Osteoblast (primary cell): ENCODE measurements at places on chromosomes 11 and 22. TPM values are rescaled to one million over a fixed set of nuclear protein-coding genes. Genes with fewer than 3 reads are reported as not detected.

GRCh38 chr11:91047882-91048281 lies 825.0 kb upstream of the CHORDC1 start:
- H3K27me3 ChIP-seq: no peaks in the 10 kb centered on the region
- DNase-seq: no peak
- H3K27ac ChIP-seq: no peak overlapping the region

- peak overlapping the region; percentile 19 for H3K27ac ChIP-seq
- DNase-seq: peak; percentile 83
- H3K4me1 ChIP-seq: no peaks in the 10 kb centered on the region
- H3K27me3 ChIP-seq: no peaks in the 10 kb centered on the region
- H3K36me3 ChIP-seq: no peaks in the 10 kb centered on the region
- no peak overlapping the region for H3K4me3 ChIP-seq
Measured at GRCh38 chr11:47992959-47993820, 12.8 kb downstream of the PTPRJ start.

- H3K4me3 ChIP-seq: no peak overlapping the region
- peaks cover 17% of the 10 kb centered on the region for H3K4me1 ChIP-seq
- DNase-seq: peak; percentile 75
- peak overlapping the region; percentile 64 for H3K27ac ChIP-seq
- no peaks in the 10 kb centered on the region for H3K27me3 ChIP-seq
- H3K36me3 ChIP-seq: no peaks in the 10 kb centered on the region
Measured at GRCh38 chr11:32213223-32213622, 122.3 kb downstream of the RCN1 start.

DNA sequence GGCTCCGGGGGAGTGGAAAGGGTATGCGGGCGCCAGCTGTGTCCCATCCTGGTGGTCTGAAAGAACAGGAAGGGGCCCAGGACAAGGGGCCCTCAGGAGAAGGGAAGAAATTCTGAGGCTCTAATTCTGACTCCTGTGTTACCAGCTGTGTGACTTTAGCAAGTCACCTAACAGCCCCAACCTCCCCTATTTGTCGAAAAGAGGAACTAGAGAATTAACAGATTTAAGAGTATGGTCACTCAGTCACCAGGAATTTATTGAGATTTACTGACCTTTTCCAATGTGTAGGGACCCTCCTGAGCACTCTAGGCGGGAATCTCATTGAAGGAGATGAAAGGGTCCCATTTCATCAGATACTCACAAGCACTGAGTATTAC lies 14.6 kb downstream of the RPS6KA4 start:
- H3K27ac ChIP-seq: no peak overlapping the region
- H3K4me3 ChIP-seq: no peak overlapping the region
- H3K36me3 ChIP-seq: peaks cover 8% of the 10 kb centered on the region
- no peaks in the 10 kb centered on the region for H3K27me3 ChIP-seq
- peak; percentile 73 for DNase-seq

DNA sequence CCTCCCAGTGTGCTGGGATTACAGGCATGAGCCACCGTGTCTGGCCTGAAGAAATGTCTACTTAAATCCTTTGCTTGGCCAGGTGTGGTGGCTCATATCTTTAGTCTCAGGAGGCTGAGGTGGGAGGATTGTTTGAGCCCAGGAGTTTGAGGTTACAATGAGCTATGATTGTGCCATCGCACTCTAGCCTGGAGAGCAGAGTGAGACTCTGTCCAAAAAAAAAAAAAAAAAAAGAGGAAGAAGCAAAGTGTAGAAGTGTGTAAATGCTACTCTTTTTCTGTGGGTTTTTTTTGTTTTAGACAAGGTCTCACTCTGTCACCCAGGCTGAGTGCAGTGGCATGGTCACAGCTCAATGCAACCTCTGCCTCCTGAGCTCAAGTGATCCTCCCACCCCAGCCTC lies 6.4 kb upstream of the ATG16L2 start:
- H3K27me3 ChIP-seq: no peaks in the 10 kb centered on the region
- no peak overlapping the region for H3K4me3 ChIP-seq
- DNase-seq: no peak
- H3K27ac ChIP-seq: peak overlapping the region; percentile 82
- peaks cover 17% of the 10 kb centered on the region for H3K36me3 ChIP-seq

DNA sequence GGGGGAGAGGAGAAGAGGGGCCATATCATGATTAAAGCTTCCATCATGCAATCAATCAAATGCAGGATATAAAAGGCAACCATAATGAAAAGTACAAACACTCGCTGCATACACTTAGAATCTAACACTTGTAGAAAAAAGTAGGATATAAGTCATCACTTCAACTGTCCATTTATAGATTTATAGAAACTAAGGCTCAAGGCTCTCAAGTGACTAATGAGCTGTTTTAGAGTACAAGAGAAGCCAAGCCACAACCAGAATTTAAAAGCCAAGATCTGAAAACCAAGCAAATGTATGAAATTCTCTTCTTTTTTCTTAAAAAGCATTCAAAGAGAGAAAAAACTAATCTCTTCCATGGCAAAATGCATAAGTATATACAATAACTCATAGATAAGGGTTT lies 160.2 kb upstream of the BLID start:
- H3K4me1 ChIP-seq: no peaks in the 10 kb centered on the region
- no peak for DNase-seq
- H3K36me3 ChIP-seq: no peaks in the 10 kb centered on the region
- peaks cover 23% of the 10 kb centered on the region for H3K27me3 ChIP-seq
- H3K27ac ChIP-seq: no peak overlapping the region
- H3K4me3 ChIP-seq: no peak overlapping the region

- H3K4me3 ChIP-seq: no peak overlapping the region
- H3K27me3 ChIP-seq: peaks cover 15% of the 10 kb centered on the region
- peaks cover 14% of the 10 kb centered on the region for H3K4me1 ChIP-seq
- DNase-seq: no peak
Measured at GRCh38 chr11:120566176-120566575, 54.6 kb downstream of the GRIK4 start.

DNA sequence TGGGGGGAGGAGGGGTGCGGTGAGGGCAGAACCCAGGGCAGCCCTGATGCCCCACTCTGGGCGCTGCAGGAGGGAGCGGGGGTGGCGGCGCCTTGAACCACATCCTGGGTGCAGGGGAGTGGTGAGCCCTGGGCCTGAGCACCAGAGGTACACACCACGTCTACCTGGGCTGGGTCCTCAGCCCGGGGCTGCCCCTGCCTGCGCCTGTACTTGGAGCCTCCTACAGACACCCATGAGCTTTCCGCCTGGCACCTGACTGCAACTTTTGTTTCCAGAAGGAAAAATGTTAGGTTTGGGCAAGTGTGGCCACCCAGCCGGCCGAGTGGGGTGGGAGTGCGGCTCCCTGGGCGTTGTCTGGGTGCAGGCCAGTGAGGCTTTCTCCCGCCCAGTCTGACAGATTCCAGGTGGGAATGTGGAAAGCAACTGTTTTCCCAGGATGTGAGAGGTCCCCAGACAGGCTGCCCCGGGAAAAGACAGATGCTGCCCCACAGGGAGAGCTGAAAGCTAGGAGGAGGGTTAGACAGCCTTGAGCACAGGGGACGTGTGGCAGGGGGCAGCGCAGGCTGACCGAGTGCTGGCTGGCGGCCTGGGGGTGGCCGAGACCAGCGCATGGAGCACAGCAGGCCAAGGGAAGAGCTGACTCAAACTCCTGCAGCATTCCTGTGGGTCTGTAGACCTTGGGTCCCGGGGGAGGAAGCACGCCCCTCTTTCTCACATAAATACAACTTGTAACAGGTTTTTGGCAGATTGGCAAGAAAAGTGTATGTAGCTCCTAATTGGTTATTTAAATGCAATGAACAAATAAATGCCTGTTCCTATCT lies 44.1 kb downstream of the GNB1L start:
- no peaks in the 10 kb centered on the region for H3K36me3 ChIP-seq
- no peak overlapping the region for H3K27ac ChIP-seq
- DNase-seq: peak; percentile 99
- no peaks in the 10 kb centered on the region for H3K27me3 ChIP-seq
- H3K4me1 ChIP-seq: peaks cover 8% of the 10 kb centered on the region

GRCh38 chr22:21446128-21446826 lies 20.9 kb upstream of the TMEM191C start:
- H3K27ac ChIP-seq: no peak overlapping the region
- no peaks in the 10 kb centered on the region for H3K36me3 ChIP-seq
- no peak for DNase-seq
- H3K4me1 ChIP-seq: no peaks in the 10 kb centered on the region
- H3K4me3 ChIP-seq: no peak overlapping the region

DNA sequence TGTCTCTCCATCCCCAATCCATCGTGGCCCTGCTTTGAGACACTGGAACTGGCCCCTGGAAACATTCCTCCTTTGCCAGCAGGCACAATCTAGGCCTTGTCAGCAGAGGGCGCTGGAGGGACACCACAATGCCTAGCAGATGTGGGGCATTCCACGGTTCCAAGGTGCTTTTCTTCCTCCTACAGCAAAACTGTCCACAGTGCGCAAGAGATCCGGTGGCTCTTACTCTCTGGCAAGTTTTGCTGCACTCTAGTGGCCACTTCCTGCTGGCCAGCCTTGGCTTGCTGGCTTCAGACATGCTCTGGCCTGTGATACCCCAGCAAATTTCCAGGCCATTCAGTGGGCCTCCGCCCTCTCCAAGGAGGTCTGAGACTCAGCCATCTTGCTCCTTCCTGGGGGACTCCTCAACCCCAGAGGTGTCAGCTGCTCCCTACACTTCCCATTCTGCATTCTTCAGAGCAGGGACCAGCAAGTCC lies 17.1 kb upstream of the RBM4B start:
- no peak overlapping the region for H3K27ac ChIP-seq
- H3K27me3 ChIP-seq: no peaks in the 10 kb centered on the region
- H3K4me3 ChIP-seq: no peak overlapping the region
- DNase-seq: peak; percentile 100
- H3K4me1 ChIP-seq: no peaks in the 10 kb centered on the region

GRCh38 chr11:113553915-113554314 lies 78.7 kb upstream of the DRD2 start:
- H3K4me3 ChIP-seq: no peak overlapping the region
- no peaks in the 10 kb centered on the region for H3K27me3 ChIP-seq
- H3K27ac ChIP-seq: peak overlapping the region; percentile 31
- DNase-seq: no peak

- DNase-seq: no peak
- no peak overlapping the region for H3K27ac ChIP-seq
- peaks cover 22% of the 10 kb centered on the region for H3K36me3 ChIP-seq
- H3K27me3 ChIP-seq: no peaks in the 10 kb centered on the region
- H3K4me1 ChIP-seq: no peaks in the 10 kb centered on the region
Measured at GRCh38 chr11:27489092-27489491, 16.5 kb upstream of the LGR4 start.

DNA sequence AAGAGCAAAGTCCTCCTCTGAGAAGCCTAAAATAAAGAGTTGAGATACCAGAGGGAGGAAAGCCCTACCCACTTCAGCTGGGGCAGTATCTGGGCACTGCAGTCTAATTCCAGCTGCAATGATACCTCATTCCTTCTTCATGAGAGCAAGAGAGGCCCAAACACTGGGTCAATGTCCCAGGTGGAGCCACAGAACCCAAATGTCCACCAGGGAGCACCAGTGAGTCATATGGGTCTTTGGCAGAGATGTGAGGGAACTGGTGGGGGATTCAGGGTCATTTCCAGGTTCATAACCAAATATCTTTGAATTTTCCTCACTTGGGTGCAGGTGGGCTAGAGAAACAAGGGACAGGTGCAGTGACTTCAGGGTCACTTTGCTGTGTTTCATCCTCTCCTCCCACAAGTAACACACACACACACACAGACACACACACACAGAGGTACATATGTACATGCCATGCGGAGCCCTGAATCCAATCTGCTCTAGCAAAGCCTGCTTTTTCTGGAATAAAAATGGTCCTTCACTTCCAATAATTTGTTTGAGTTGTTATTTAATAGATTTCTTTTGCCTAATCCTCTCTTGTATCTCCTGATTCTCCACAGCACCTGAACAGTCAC lies 585.4 kb downstream of the SOX6 start:
- H3K27me3 ChIP-seq: peaks cover 2% of the 10 kb centered on the region
- DNase-seq: no peak
- H3K36me3 ChIP-seq: no peaks in the 10 kb centered on the region

- no peak for DNase-seq
- no peaks in the 10 kb centered on the region for H3K27me3 ChIP-seq
- no peaks in the 10 kb centered on the region for H3K4me1 ChIP-seq
- H3K27ac ChIP-seq: no peak overlapping the region
Measured at GRCh38 chr11:22635689-22636088, 10.1 kb upstream of the FANCF start.

- H3K4me3 ChIP-seq: no peak overlapping the region
- no peaks in the 10 kb centered on the region for H3K4me1 ChIP-seq
- no peaks in the 10 kb centered on the region for H3K27me3 ChIP-seq
- DNase-seq: no peak
- H3K36me3 ChIP-seq: no peaks in the 10 kb centered on the region
- H3K27ac ChIP-seq: no peak overlapping the region
Measured at GRCh38 chr11:9075556-9075955, 15.8 kb downstream of the SCUBE2 start.

DNA sequence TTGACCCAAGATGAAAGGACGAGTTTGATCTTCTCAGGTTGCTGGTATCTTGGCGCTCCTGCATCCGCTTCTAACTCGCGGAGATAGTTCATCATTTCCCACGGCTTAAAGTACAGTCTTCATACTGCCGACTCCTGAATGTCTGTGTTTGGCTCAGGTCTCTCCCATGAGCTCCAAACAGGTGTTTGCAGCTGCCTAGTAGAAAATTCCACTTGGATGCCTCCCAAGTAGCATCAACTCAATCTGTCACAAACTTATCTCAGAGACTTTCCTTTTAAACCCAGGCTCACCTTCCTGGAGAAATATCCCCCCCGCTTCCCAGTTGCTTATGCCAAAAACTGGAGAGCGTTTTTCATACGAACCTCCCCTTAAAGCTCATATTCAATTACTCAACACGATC lies 986.5 kb downstream of the TBC1D22A start:
- DNase-seq: no peak
- no peaks in the 10 kb centered on the region for H3K27me3 ChIP-seq
- no peak overlapping the region for H3K27ac ChIP-seq
- H3K4me3 ChIP-seq: no peak overlapping the region
- no peaks in the 10 kb centered on the region for H3K36me3 ChIP-seq

DNA sequence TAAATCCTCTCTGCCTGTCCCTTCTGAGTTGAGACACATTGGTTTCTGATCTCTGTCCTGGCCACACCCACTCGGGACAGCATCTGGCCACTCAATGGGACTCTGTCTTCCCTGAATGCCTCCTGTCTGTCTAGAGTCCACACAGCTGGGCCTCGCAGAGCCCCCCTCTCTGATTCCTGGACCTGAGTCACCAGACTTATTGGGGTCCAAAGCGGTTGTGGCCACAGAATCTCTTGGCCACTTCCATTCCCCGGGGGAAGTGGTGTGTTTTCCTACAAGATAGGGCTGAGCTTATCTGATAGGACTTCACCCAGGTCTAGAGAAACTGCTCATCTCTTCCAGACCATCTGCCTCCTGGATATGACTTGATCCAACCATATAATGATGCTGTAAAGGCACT lies 57.4 kb upstream of the WNT11 start:
- H3K4me1 ChIP-seq: peaks cover 26% of the 10 kb centered on the region
- peaks cover 46% of the 10 kb centered on the region for H3K27me3 ChIP-seq
- peak; percentile 44 for DNase-seq
- no peak overlapping the region for H3K4me3 ChIP-seq
- no peak overlapping the region for H3K27ac ChIP-seq

- no peaks in the 10 kb centered on the region for H3K4me1 ChIP-seq
- H3K36me3 ChIP-seq: no peaks in the 10 kb centered on the region
- no peak for DNase-seq
- no peak overlapping the region for H3K4me3 ChIP-seq
- no peaks in the 10 kb centered on the region for H3K27me3 ChIP-seq
- H3K27ac ChIP-seq: no peak overlapping the region
Measured at GRCh38 chr22:23722160-23722559, 28.8 kb downstream of the ZNF70 start.

Gene KRTAP5-1
- total RNA-seq: not detected in 2 replicates

Gene CCDC87
- total RNA-seq: 0.88 and 1.1 TPM in 2 replicates

Gene KCTD14
- 0.29 and 0.36 TPM in 2 replicates for total RNA-seq

Gene SLC22A6
- not detected in 2 replicates for total RNA-seq

Gene NADSYN1
- 69.5 and 81.1 TPM in 2 replicates for total RNA-seq

Gene GAS2
- total RNA-seq: 0.36 and 0.88 TPM in 2 replicates

Gene PGGHG
- 7.7 and 8.7 TPM in 2 replicates for total RNA-seq
